ENCODE measurements at places on chromosomes 7 and 10. TPM values are rescaled to one million over a fixed set of nuclear protein-coding genes. Genes with fewer than 3 reads are reported as not detected.
A peak's percentile ranks its signal among the peaks of the same experiment; 100 is the strongest.

- peak; percentile 51 for DNase-seq
- H3K36me3 ChIP-seq = no peaks in the 10 kb centered on the region
- no peak overlapping the region for H3K27ac ChIP-seq
- no peaks in the 10 kb centered on the region for H3K27me3 ChIP-seq
- H3K4me3 ChIP-seq = no peak overlapping the region
Observed at GRCh38 chr7:100407285-100408180, 21.0 kb downstream of the ZCWPW1 start.

- H3K27ac ChIP-seq = no peak overlapping the region
- H3K27me3 ChIP-seq = no peaks in the 10 kb centered on the region
- DNase-seq = no peak
- no peak overlapping the region for H3K4me3 ChIP-seq
- no peaks in the 10 kb centered on the region for H3K36me3 ChIP-seq
- no peaks in the 10 kb centered on the region for H3K4me1 ChIP-seq
Observed at GRCh38 chr7:45203936-45204445, 46.4 kb downstream of the RAMP3 start.

DNA sequence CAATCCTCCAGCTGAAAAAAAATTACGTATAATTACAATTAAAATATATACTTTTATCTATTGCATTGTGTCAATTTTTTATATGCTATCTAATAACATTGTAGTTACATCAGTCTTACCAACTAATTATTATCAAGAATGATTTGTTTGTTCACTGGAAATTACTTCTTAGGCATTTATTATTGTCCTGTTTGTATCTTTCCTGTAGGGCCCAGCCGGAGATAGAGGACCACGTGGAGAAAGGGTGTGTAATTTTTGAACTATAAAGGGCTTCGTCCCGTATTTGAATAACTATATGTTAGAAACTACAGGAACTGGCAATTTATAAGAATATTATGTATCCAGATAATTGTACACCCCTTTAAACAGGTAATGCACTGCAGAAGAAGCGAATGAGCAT lies 4.1 kb downstream of the COL1A2 start:
- DNase-seq = no peak
- peaks cover 5% of the 10 kb centered on the region for H3K27me3 ChIP-seq
- no peaks in the 10 kb centered on the region for H3K36me3 ChIP-seq
- no peak overlapping the region for H3K27ac ChIP-seq

- peaks cover 14% of the 10 kb centered on the region for H3K4me1 ChIP-seq
- peak; percentile 90 for DNase-seq
- H3K36me3 ChIP-seq = no peaks in the 10 kb centered on the region
- no peaks in the 10 kb centered on the region for H3K27me3 ChIP-seq
Observed at GRCh38 chr10:14009371-14010100, 321.2 kb downstream of the FRMD4A start.

DNA sequence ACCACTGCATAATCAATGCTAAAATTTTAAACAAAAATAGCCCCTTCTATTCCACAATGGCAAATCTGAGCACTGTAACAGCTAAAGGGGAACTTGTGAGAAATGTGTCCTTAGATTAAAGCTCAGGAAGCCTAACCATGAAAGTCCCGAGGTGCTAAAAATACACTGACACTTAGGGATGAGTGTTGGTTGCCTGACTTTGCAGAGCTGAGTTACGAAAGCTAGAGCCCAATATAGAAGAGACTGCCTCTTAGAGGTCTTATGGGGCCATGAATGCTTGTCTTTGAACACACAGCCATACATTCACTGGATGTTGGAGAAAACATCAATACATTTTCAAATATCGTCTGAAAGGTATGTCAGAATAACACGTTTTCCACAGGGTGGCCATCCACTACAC lies 209.7 kb downstream of the LHFPL3 start:
- H3K36me3 ChIP-seq = no peaks in the 10 kb centered on the region
- no peaks in the 10 kb centered on the region for H3K27me3 ChIP-seq
- no peak overlapping the region for H3K4me3 ChIP-seq
- no peak overlapping the region for H3K27ac ChIP-seq

- H3K36me3 ChIP-seq = no peaks in the 10 kb centered on the region
- no peak overlapping the region for H3K27ac ChIP-seq
- no peak for DNase-seq
- H3K27me3 ChIP-seq = no peaks in the 10 kb centered on the region
Observed at GRCh38 chr10:7306147-7306546, 104.7 kb downstream of the SFMBT2 start.

- H3K4me3 ChIP-seq = no peak within 1 kb of the TSS
- H3K27me3 ChIP-seq = no peaks in the 10 kb centered on the region
- DNase-seq = no peak
- H3K27ac ChIP-seq = no peak within 1 kb of the TSS
Observed at GRCh38 chr7:113918946-113919345, at the start of gene PPP1R3A. TSS of gene PPP1R3A (minus strand) at chr7:113919009. CDS start at chr7:113918996, 13 bp downstream.

DNA sequence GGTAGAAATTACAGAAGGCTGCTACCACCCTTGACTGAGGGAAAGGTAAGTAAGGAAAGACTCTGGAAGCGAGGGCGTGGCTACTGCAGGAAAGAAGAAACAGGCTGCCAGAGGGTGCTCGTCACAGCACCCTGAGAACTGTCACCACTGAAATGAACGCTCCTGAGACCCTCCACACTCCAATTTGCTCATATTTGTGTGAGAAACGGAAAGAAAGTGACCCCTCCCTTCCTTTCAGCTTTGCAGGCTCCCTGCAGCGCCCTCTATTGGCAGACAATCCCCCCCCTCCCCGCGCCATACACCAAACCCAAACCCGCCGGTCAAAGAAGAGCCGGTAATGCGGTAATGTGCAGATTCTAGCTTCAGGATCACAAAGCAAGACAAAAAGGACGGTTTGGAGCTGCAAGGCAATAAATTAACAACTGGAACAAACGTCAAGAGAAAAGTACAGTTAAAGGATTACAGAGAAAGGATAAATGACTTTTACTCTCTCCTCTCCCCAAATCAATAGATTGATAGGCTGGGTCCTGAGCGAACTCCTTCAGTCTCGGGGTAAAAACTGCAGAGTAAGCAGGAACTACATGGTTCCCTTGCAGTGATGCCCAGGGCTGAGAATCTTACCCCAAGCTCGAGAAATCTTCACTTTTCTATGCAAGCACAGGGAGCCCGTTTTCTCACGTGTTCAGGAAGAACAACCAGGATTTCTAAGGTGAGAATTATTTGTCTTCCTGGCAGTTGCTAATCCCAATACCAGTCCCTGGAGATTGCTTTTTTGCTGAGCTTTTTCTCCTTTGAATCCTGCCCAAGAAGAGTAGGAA lies 47.6 kb downstream of the STEAP1B start:
- H3K27ac ChIP-seq = no peak overlapping the region
- H3K36me3 ChIP-seq = no peaks in the 10 kb centered on the region
- H3K27me3 ChIP-seq = no peaks in the 10 kb centered on the region
- H3K4me3 ChIP-seq = peak overlapping the region; percentile 26
- peak; percentile 72 for DNase-seq

DNA sequence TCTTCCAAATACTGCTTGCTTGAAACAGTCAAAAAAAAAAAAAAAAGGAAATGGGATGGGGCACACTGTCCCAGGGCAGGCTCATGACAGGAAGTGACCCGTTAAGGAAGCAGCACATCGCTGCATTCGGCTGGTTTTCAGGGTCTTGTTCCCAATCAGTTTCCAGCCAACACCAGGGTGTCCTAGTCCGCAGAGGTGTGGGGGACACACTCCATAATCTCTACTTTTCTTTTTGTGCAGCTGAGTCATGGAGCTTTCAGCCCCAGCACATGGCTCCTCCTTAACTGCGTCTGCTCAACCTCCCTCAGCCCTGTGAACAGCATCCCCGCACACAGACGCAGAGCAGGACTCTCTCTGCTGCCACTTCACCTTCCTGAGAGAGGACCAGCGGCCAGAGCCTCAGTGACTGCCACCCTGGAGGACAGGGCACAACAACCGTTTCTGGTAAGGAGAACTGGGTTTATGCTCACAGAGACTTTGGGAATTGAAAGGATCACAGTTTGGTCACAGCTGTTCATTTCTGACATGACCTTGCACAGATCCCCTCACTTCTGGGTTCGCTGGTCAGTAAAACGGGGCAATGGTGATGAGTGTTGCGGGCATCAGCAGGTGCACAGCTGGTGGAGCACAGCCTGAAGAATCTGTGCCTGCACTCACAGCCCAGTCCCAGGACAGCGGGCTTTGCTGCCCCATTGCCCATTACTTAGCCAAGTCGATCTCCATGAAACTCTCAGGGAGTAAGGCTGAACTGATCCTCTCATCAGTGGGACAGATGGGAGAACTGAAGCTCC lies at the start of gene GIMAP5:
GIMAP5 (plus strand) TSS at position 154 of the 791 bp plus-strand sequence. CDS start 3,467 bp downstream, outside the sequence.
- DNase-seq = no peak
- H3K4me1 ChIP-seq = peaks cover 44% of the 10 kb centered on the region
- H3K27me3 ChIP-seq = no peaks in the 10 kb centered on the region
- H3K4me3 ChIP-seq = peak within 1 kb of the TSS; percentile 45
- peaks cover 15% of the 10 kb centered on the region for H3K36me3 ChIP-seq
- H3K27ac ChIP-seq = peak within 1 kb of the TSS; percentile 71

- H3K36me3 ChIP-seq = no peaks in the 10 kb centered on the region
- no peak overlapping the region for H3K4me3 ChIP-seq
- H3K27ac ChIP-seq = no peak overlapping the region
- H3K27me3 ChIP-seq = peaks cover 99% of the 10 kb centered on the region
- no peak for DNase-seq
Observed at GRCh38 chr7:25860275-25861163, 291.5 kb upstream of the NFE2L3 start.

DNA sequence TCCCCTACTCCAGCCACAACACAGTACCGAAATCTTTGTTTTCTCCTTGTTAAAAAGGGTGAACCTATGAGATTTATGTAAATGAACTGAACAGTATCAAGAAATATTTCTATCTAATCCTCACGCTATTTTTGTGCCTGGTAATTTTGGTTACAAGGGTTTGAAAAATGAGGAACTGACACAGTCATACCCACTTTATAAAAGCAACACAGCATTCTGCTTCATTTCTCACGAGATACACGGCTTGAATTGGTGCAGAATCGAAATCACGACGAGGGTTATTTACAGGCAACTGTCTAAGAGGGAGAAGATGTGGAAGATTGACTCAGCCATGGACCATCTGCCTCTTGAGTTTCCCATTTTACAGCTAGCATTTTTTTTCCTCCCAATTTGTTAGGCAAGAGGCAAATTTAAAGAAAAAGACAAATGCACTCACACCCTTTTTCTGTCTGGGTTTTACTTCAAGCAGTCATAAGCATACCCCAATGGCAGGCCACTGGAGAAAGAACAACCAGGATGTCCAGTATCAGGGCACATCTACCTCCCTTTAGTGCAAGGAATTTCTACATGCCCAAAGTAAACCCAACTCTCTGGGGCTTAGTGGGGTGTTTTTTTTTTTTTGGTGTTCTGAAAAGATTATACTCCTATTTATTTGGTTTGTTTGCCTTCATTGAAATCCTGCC lies 108.1 kb downstream of the ITGB8 start:
- H3K27me3 ChIP-seq = no peaks in the 10 kb centered on the region
- no peak overlapping the region for H3K27ac ChIP-seq
- no peaks in the 10 kb centered on the region for H3K36me3 ChIP-seq
- no peak overlapping the region for H3K4me3 ChIP-seq
- DNase-seq = no peak
- H3K4me1 ChIP-seq = no peaks in the 10 kb centered on the region

DNA sequence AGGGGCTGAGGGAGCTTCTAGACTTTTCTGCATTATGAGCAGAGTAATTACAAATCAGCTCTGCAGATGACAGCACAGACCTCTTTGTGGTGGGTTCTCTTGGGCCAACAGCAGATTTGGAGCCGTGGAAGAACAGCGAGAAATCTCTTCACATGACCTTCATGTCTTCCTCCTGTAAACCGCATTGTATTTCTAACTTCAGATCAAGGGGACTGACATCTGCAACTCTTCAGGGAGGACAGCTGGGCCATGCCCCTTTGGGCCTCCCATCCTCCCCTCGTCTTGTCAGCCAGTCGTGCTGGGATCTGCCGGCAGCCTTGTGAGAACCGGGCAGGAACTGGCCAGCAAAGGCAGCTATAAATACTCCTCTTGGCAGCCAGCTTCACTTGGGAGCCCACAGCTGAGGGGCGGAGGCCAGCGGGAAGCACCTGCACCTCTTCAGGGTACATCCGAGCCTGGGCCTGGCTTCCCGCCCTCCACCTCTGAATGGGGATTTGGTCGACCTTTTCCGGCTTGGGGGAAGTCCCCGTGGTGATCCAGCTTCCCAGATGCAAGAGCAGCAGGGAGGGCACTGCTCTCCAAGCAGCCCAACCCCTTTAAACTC lies 54.7 kb downstream of the STEAP1B start:
- peaks cover 63% of the 10 kb centered on the region for H3K4me1 ChIP-seq
- peak; percentile 50 for DNase-seq
- H3K27me3 ChIP-seq = no peaks in the 10 kb centered on the region
- H3K4me3 ChIP-seq = no peak overlapping the region
- H3K27ac ChIP-seq = peak overlapping the region; percentile 83
- H3K36me3 ChIP-seq = no peaks in the 10 kb centered on the region

DNA sequence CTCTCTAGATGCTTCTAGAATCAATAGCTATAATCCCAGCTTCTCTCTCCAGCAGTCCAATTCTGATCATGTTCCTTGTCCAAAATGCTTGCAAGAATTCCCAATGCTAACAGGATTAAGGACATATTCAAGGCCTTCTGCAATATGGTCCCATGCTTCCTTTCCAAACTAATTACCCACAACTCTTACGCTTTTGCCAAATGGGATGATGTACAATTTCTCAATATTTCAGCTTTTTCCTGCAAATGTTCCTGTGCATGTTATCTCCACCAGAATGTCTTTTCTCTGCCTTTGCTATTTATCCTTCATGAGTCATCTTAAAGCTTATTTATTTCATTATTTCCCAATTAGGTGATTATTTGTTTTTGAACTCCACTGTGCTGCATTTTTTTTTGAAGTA lies 556.4 kb downstream of the SORCS1 start:
- no peaks in the 10 kb centered on the region for H3K4me1 ChIP-seq
- H3K27ac ChIP-seq = no peak overlapping the region
- no peak for DNase-seq
- H3K36me3 ChIP-seq = no peaks in the 10 kb centered on the region
- no peaks in the 10 kb centered on the region for H3K27me3 ChIP-seq

GRCh38 chr10:123582084-123582989 lies 83.8 kb upstream of the GPR26 start:
- H3K4me3 ChIP-seq = no peak overlapping the region
- H3K27ac ChIP-seq = no peak overlapping the region
- DNase-seq = peak; percentile 50
- no peaks in the 10 kb centered on the region for H3K36me3 ChIP-seq
- no peaks in the 10 kb centered on the region for H3K4me1 ChIP-seq

GRCh38 chr10:82282782-82283456 lies 407.9 kb downstream of the NRG3 start:
- no peaks in the 10 kb centered on the region for H3K27me3 ChIP-seq
- H3K4me3 ChIP-seq = no peak overlapping the region
- no peak for DNase-seq
- no peaks in the 10 kb centered on the region for H3K4me1 ChIP-seq
- no peaks in the 10 kb centered on the region for H3K36me3 ChIP-seq

The RNF133 gene
- total RNA-seq = 0.19 TPM

The ELMO1 gene
- total RNA-seq = 22.5 TPM

The DNAJC12 gene
- total RNA-seq = 4.4 TPM

The AKR1C8 gene
- total RNA-seq = 0.09 TPM

The NACAD gene
- total RNA-seq = 0.14 TPM

The CEP41 gene
- total RNA-seq = 15.7 TPM

The PPP1R3A gene
- 0.05 TPM for total RNA-seq

The CDNF gene
- 1.0 TPM for total RNA-seq

The GIMAP5 gene
- 39.3 TPM for total RNA-seq
